ENCODE measurements at places on chromosomes 16 and 17.

DNA sequence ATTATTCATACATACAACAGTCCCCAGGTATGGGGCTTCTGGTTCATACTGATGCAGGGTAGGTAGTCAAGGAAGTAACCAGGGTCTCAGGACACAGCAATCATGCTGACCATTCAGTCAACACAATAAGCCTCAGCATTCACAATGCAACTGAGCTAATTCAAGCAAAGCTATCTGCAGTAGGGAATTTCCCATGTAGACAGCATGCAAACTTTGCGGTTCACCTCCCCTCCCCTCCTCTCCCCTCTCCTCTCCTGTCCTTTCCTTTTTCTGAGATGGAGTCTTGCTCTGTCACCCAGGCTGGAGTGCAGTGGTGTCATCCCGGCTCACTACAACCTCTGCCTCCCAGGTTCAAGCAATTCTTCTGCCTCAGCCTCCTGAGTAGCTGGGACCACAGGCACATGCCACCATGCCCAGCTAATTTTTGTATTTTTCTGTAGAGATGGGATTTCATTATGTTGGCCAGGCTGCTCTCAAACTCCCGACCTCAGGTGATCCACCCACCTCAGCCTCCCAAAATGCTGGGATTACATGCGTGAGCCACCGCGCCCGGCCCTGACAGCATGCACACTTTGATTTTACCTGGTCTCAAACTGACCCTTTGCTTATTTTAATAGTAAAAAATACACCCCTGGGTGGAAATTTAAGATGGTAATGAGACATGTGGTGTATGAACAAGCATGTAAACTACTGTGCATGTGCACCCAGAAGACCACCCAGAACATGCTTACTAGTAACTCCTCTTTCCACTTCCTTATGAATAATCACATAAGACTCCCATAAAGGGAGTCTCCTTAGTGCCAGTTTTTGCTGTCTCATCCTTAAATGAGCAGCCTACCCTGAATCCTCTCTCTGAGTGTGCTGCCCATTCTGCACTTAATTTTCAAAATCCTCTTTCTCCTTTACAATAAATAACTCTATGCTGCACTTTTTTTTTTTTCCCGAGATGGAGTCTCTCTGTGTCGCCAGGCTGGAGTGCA, 9.3 kb upstream of the RNF135 start:
- no peak for DNase-seq

GRCh38 chr17:71656964-71657858, 463.6 kb upstream of the SOX9 start:
- DNase-seq = no peak

GRCh38 chr17:72446525-72447250, 325.9 kb downstream of the SOX9 start:
- DNase-seq = no peak

DNA sequence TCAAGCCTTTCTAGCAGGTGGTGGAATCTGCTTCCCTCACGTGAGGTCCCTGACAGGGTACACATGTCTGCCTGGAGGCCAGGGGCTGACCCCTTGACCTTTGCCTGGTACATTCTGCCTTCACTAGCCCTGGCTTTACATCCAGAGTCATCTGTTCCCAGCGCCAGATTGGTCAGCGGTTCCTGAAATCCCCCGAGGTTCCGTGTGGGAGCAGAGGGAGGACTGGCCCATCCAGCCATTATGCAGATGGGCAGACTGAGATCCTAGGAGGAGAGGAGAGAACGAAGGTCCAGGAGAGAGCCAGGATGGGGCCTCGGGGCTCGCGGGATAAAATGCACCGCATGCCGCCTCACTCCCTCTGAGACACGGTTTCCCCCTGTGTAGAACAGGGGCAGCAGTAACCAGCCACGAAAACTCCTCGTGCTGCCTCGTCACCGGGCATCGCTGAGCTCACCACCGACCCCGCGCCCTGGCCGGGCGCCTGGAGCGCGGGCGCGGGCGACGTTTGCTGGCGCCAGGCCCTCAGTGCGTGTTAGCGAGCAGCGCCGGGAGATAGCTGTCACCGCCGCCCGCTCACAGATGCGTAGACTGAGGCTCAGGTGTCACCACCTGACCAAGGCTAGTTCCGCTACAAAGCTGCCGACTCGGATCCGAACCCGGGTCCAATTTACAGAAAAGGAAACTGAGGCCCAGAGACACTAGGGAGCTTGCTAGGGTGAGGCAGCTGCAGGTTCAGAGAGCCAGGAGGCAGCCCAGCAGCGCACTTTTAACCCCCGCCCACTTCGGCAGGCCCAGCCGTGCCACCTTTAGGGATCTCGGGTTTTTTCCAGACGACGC, 811 bp upstream of the MAP2K3 start:
- DNase-seq = no peak

- no peak for DNase-seq
These were observed 2.4 kb downstream of the ALKBH5 start for GRCh38 chr17:18185832-18186626.

GRCh38 chr17:78401891-78402290, 23.4 kb downstream of the PGS1 start:
- no peak for DNase-seq

DNA sequence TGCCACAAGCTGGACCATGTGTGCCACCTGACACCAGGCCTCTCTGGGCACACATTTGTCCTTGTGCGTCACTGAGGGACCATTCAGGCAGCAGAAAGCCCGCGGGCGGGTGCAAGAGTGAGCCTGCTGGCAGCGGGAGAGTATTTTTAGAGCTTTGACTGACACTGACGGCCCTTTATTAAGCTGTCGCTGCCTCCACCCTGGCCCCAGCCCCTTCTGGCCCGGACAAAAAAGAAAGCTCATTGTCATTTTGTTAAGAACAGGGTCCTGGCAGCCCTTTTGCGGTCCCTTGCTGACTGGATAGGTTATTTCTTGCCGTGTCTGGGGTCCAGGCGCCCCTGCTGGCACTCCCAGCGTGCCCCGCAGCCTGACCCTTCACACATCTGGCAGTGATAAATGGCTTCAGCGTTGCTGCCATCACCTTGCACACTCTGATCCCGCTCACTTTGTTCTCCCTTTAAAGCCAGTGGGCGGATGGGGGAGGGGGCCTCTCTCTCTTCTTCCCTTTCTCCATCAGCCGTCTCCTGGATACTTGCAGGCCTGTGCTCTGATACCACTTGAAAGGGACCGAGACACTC, 78.4 kb upstream of the NKD1 start:
- DNase-seq = no peak

DNA sequence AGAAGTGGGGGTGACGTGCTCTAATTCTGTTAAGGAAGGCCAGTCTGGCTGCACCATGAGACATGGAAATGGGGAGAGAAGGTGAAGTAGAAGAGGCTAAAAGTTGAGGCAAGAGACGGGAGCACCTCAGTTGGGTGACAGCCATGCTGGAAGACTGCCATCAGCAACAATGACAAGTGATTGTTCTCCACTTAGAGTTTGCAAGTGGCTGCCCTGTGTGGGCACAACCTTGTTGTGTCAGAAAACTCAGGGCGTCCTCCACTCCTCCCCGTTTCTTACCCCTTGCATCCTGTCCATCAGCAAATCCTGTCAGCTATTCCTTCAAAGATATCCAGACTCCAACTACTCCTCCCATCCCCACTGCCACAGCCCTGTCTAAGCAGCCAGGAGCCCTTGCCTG, 17.6 kb downstream of the CES1 start:
- DNase-seq = no peak

- DNase-seq = no peak
These were observed 180.8 kb downstream of the SPECC1 start for GRCh38 chr17:20189979-20190378.

DNA sequence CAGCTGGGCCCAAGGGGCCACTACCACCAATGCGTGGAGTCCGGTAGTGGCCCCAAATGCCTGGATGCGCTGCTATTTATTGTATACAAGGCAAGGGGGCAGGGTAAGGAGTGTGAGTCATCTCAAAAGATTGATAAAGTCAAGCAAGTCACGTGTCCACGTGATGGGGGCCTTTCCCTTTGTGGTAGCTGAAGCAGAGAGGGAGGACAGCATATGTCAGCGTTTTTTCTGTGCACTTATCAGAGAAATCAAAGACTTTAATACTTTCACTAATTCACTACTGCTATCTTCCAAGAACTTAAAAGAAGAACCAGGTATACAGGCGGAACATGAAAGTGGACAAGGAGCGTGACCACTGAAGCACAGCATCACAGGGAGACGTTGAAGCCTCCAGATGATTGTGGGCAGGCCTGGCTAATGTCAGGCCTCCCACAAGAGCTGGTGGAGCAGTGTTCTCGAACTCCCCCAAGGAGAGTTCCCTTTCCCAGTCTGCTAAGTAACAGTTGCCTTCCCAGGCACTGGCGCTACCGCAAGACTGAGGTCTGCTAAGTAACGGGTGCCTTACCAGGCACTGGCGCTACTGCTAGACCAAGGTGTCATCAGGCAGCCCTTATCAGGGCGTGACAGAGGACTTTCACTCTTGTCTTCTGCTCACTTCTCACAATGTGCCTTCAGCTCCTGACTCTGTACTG, 10.8 kb upstream of the ASB16 start:
- DNase-seq = no peak

DNA sequence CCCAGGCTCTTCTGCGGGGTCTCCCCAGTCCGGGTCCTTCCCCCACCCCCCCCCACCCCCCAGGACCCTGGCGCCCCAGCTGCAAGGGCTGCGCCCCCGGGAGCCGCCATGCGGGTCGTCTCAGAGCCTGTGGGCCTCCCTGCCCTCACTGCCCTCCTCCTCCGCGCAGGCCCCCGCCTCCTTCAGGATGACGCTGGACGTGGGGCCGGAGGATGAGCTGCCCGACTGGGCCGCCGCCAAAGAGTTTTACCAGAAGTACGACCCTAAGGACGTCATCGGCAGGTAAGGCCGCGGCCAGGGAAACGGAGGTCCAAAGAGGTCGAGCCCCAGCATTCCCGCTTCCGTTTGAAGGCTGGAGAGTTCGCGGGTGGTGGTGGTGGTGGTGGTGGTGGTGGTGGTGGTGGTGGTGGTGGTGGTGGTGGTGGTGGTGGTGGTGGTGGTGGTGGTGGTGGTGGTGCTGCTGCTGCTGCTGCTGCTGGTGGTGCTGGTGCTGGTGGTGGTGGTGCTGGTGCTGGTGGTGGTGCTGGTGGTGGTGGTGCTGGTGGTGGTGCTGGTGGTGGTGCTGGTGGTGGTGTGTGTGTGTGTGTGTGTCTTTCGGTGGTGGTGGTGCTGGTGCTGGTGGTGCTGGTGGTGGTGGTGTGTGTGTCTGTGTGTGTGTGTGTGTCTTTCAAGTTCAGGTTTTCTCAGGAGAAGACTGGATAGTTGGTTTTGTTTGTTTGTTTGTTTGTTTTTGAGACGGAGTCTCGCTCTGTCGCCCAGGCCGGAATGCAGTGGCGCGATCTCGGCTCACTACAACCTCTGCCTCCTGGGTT, 615 bp downstream of the PHKG2 start:
- DNase-seq = no peak

- DNase-seq = no peak
These were observed 4.9 kb downstream of the SDK2 start for GRCh38 chr17:73639322-73639721.

DNA sequence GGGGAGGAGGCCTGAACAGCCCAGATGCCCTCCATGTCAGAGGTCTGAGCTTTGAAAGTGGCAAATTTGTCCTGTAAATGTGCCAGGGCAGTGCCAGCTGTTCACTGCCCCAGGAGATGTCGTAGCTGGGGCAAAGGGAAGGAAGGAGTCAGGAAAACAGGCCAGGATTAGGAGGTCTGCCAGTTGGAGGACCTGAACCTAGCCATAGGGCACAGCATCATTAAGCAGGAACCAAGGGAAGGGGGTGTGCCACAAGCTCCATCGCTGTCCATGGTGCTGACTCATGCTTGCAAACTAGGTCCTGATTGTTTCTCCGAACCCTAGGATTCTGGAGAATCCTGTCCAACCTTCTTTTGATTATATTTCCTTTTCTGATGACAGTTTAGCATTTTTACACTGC, 124.2 kb downstream of the TMEM132E start:
- peak; percentile 52 for DNase-seq

DNA sequence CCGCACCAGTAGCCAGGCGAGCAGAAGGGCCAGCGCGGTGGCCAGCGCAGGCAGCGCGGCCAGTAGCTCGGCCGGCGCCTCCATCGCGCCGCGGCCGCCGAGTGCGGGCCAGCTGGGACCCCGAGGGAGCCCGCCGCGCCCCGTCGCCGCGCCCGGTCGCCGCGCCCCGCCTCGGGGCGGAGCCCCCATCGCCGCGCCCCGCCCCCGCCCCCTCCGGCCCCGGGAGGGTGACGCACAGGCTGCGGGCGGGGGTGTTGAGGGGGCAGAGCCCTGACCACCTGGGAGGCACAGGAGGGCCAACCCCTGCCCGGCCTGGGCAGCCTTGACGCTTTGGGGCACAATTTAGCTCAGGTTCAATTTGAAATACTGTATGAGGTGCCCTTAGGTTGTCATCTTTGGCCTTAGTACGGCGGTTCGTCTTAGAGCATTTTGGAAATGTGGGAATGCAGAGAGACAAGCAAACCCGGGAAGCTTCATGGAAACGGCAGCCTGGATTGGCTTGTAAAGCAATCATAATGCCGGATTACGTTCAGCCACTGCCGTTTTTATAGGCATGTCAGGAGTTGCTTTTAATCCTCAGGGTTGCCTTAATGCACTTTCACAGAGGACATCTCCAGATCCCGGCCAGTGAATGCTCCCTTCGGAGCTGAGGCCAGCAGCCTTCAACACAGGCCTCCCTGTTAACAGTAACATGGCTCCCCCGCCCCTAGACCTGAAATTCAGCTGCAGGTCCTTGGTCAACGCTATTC, at the start of gene MXRA7:
MXRA7 (minus strand) TSS at position 103 of the 749 bp plus-strand sequence; CDS start at position 84, 19 bp downstream.
- no peak for DNase-seq

GRCh38 chr17:17066021-17066420, 23.8 kb downstream of the MPRIP start:
- no peak for DNase-seq

DNA sequence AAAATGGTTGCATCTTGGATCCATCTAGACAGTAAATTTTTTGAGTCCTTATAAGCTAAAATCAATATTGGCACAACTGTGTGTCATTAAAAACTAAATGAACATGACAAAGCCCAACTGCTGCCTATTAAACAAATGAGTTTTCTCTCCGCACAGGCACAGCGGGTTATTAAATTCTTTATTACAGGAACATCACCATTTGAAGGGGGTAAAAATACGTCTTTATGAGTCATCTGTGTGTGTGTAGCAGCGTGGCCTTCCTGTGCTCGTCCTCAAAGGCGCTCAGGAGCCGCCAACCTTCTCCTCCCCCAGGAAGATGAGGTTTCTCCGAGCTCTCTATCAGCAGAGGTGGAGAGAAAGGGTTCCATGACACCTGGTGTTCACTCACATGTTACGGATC, 62.6 kb upstream of the SDK2 start:
- DNase-seq = no peak

GRCh38 chr17:31568121-31568520, 176.6 kb downstream of the RAB11FIP4 start:
- DNase-seq = no peak

- DNase-seq = no peak
These were observed 90.8 kb downstream of the ELAC2 start for GRCh38 chr17:12927001-12927400.

Measured in iPS DF 19.7 (cell line).